Osteoblast (primary cell): ENCODE measurements at places on chromosomes 16 and 17. TPM values are rescaled to one million over a fixed set of nuclear protein-coding genes. Genes with fewer than 3 reads are reported as not detected.
A peak's percentile ranks its signal among the peaks of the same experiment; 100 is the strongest.

The FBXW10B gene
- total RNA-seq: 0.29 and 0.36 TPM in 2 replicates

The WFDC1 gene
- not detected in 2 replicates for total RNA-seq

The CNTNAP4 gene
- under 0.01 TPM in 2 replicates for total RNA-seq

The PABPN1L gene
- total RNA-seq: not detected in 2 replicates

The MYO18A gene
- 28.6 and 39.8 TPM in 2 replicates for total RNA-seq

The PRDM7 gene
- not detected in 2 replicates for total RNA-seq

The MT1G gene
- not detected in 2 replicates for total RNA-seq

The KRT31 gene
- total RNA-seq: not detected in 2 replicates

The RILP gene
- 11.2 and 11.6 TPM in 2 replicates for total RNA-seq

The THOC6 gene
- 21.8 and 23.5 TPM in 2 replicates for total RNA-seq

The KRT28 gene
- total RNA-seq: not detected in 2 replicates

The EFNB3 gene
- 1.8 and 2.7 TPM in 2 replicates for total RNA-seq

The CCDC78 gene
- total RNA-seq: 2.1 and 2.2 TPM in 2 replicates

GRCh38 chr17:28365487-28365886 is 488 bp upstream of the SEBOX start:
- DNase-seq: peak; percentile 56

DNA sequence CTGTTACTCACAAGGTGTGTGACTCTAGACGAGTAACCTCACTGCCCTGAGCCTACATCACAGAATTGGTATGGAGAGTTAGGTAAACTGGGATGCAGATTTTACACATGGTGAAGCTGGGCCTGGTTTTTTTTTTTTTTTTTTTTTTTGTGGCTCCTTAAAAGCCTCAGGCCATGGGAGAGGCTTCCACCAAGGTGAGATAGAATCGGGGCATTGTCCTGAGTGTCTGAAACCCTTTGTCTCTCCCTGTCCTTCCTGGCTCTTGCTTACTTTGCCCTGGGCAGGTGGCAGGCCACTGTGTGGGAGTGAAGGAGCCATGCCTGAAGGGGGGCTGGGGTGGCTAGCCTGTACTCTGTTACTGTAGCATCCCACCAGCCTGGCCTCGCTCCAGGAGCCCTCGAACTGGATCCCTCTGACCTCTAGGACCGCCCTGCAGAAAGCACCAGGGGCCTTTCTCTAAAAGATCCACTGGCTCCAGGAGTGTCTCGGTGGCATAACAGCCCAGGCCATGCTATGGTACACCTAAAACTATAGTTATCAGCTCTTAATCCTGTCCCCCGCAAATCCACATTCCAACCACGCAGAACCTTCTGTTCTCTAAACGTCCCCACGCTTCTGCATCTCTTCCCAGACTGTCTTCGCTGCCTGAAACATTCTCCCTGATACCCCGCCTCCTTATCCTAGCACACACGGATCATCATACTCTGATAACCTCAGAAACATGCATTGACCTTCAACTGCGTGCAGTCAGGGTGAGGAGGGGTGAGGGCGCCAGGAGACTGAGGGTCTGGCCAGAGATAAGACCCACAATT is 1.7 kb upstream of the SLC13A2 start:
- DNase-seq: no peak

DNA sequence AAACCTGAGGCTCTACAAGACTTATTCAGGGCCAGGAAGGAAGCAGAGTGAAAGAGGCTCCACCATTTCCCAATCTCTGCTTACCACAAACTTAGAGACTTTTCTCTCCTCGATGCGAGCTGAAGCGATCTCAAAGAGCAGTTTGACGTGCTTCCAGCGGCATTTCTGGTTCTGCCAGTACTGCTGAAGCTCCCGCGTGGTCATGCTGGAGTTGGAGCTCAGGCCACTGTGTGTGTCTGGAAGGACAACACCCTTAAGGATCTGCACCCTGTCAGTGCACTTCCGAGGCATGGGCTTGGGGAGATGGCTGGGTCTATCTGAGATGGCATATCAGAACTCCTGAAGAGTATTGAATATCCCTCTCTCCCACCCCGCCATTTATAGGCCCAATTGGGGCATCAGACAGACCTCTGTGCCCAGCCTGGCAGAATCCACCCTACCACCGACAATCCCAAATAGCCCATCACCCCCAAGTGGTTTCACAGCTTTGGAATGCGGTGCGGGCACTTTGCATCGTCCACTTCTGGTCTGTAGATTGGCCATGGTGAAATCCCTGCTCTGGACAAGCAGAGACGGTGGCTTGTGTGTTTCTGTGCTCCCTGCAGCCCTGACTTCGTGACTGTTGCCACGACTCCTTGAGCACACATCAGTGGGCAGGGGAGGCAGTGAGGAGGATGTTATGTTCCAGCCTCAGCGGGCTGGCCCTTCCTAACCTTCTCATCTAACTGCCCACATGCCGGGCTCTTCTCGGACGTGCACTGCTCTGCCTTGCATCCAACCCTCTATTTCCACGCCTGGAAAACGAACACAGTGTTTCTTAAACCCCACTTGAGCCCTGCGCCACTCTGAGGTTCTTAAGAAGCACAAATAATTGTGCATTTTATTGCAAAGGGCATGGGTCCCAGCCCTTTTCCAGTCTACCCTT is 5.2 kb downstream of the SNX20 start:
- DNase-seq: peak; percentile 85

GRCh38 chr17:59154292-59154720 is 680 bp downstream of the SKA2 start:
- DNase-seq: no peak

GRCh38 chr16:27500801-27501200 is 48.9 kb downstream of the GTF3C1 start:
- DNase-seq: no peak

DNA sequence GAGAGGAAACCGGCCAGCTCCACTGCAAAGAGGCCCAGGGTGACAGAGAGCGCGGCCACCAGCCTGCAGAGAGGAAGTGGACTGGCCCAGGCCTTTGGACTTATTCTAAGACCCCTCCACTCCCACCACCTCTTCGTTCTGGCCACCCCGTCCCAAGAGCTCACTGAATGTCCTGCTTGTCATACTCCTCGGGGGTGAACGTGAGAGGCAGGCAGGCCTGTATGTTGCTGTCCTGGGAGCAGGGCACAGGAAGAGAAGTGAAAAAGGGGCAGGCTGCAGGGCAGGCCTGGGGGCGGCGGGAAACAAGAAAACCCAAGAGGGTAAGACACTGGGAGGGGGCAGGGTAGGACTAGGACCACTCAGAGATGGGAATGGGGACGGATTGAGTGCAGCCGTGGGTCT is 384 bp downstream of the TMEM107 start:
- DNase-seq: peak; percentile 46

- no peak for DNase-seq
Measured at GRCh38 chr17:35660902-35661301, 70.5 kb upstream of the RASL10B start.

DNA sequence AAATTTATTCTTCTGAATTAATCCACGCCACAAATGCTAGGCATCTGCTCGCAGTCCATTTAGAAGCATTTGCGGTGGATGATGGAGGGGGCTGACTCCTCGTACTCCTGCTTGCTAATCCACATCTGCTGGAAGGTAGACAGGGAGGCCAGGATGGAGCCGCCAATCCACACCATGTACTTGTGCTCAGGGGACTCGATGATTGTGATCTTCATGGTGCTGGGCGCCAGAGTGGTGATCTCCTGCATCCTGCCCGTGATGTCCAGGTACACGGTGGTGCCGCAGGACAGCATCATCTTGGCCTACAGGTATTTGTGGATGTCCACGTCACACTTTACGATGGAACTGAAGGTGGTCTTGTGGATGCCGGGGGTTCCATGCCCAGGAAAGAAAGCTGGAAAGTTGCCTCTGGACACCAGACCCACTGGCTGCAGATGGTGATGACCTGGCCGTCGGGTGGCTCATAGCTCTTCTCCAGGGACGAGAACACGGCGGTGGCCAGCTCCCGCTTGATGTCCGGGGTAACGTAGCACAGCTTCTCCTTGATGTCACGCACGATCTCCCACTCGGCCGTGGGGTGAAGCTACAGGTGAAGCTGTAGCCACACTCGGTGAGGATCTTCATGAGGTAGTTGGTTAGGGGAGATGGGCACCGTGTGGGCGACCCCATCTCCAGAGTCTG is 7.5 kb upstream of the HEATR3 start:
- DNase-seq: no peak

- no peak for DNase-seq
Measured at GRCh38 chr17:81821147-81821546, 11.9 kb downstream of the MCRIP1 start.
